ENCODE measurements at places on chromosomes 5 and 9.

DNA sequence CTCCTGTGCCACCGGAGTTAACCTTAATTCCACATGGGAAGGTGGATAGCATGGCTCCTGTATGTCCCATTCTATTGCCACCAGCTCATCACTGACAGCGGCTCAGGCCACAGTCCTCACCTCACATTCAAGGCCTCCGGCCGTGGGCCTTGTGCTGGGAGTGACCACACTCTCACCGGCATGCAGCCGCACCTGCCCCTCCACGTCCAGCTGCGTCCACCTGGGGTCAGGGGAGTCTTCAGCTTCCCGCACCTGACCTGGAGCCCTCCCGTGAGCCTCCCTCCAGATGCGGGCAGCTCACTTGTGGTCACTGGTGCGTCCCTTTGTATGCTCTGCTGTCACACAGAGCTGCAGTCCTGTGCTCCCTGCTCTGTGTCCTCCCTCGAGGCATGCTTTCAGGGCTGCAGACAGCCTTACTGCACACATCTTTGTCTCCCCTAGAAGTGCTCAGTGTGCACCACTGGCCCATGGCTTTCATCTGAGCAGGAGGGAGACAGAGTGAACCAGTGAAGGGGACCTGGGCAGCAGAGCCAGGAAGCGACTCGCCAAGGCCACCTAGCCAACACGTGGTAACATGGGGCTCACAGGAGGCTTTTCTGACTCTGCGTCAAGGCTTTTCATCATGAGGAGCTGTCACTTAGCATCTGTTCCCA is 210.1 kb downstream of the ERCC6L2 start:
- peaks cover 35% of the 10 kb centered on the region for H3K27me3 ChIP-seq
- no peak for DNase-seq
- H3K4me1 ChIP-seq = no peaks in the 10 kb centered on the region
- H3K36me3 ChIP-seq = peaks cover 1% of the 10 kb centered on the region
- no peak overlapping the region for H3K27ac ChIP-seq
- H3K4me3 ChIP-seq = no peak overlapping the region

DNA sequence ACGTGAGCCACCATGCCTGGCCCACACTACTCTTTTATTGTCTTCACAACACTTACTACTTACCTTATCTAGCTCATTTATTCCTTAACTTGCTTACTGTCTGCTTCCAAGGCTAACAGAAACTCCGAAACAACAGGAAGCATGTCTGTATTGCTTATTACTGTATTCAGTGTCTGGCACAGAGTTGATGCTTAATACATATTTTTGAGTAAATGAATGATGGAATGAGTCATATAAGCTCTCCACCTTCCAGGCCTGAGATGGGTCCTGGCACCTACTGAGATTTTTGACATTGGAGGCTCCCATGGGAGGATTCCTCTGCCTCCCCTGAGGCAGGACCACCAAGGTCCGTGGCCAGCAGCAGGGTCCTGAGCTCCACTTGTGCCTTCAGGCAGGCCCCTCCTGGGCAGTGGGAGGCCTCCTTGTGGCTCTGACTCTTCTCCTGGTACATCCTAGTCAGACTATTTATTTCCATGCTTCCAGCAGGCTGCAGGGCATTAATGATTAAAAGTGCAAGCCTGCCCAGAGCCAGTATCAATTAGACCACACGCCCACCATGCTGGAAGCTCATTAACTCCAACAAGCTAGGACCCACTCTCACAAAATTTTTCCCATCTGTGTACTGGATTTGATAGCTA is 76.5 kb upstream of the CTNNA1 start:
- H3K27ac ChIP-seq = no peak overlapping the region
- no peak overlapping the region for H3K4me3 ChIP-seq
- peaks cover 94% of the 10 kb centered on the region for H3K27me3 ChIP-seq
- H3K4me1 ChIP-seq = no peaks in the 10 kb centered on the region
- DNase-seq = no peak

DNA sequence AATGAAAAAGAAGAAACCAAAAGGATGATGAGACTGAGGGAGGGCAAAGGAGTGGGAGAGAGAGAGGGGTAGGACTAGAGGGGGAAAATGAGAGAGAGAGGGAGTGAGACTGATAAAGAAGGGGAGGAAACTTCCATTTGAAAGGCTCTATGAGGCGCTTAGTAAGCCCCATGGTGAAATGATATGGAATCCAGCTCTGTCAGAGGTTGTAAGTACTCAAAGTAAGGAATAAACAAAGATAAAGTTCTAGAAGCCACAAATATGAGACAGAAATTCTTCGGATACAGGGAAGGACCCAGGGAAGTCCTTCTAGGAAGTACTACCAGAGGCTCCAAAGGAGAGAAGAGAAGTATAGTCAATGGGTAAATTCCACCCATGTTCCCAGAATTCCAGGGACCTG is 21.7 kb upstream of the VLDLR start:
- H3K27me3 ChIP-seq = peaks cover 23% of the 10 kb centered on the region
- no peak overlapping the region for H3K27ac ChIP-seq
- H3K4me3 ChIP-seq = no peak overlapping the region

GRCh38 chr5:115068239-115069086 is 101.2 kb downstream of the TRIM36 start:
- no peaks in the 10 kb centered on the region for H3K36me3 ChIP-seq
- peak overlapping the region; percentile 65 for H3K27ac ChIP-seq
- peaks cover 24% of the 10 kb centered on the region for H3K4me1 ChIP-seq
- peak overlapping the region; percentile 25 for H3K4me3 ChIP-seq
- DNase-seq = no peak

DNA sequence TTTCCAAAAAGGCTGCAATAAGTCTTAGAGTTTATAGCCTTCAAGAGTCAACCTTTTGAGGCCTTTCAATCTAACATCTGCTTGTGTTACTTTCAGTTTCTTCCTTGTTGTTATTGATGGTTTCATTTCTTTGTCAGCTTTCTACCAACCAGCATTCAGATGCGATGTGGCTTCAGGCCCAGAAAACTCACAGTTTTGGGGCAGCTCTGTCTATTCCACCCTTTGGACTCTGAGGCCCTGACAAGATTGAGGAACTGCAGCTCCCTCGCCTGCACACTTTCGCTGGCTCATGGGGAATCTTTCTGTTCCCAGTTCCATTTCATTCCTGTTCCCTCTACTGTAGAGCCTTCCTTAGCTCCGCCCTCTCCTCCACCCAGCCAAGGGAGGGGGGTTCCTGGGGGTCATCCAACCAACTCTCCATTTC is 13.3 kb upstream of the WHRN start:
- peaks cover 7% of the 10 kb centered on the region for H3K4me1 ChIP-seq
- peaks cover 12% of the 10 kb centered on the region for H3K27me3 ChIP-seq
- no peak overlapping the region for H3K4me3 ChIP-seq
- no peak for DNase-seq
- H3K36me3 ChIP-seq = no peaks in the 10 kb centered on the region

GRCh38 chr5:72123764-72124376 is 16.6 kb downstream of the MAP1B start:
- no peak for DNase-seq
- H3K4me3 ChIP-seq = no peak overlapping the region
- peaks cover 71% of the 10 kb centered on the region for H3K27me3 ChIP-seq
- H3K27ac ChIP-seq = no peak overlapping the region
- no peaks in the 10 kb centered on the region for H3K4me1 ChIP-seq

- no peak for DNase-seq
- H3K4me1 ChIP-seq = no peaks in the 10 kb centered on the region
- peaks cover 83% of the 10 kb centered on the region for H3K36me3 ChIP-seq
- H3K4me3 ChIP-seq = no peak overlapping the region
- no peak overlapping the region for H3K27ac ChIP-seq
These were observed 23.8 kb upstream of the SPTAN1 start for GRCh38 chr9:128528445-128529160.

- no peaks in the 10 kb centered on the region for H3K4me1 ChIP-seq
- DNase-seq = no peak
- H3K36me3 ChIP-seq = peaks cover 2% of the 10 kb centered on the region
- no peaks in the 10 kb centered on the region for H3K27me3 ChIP-seq
These were observed 20.4 kb upstream of the PAPPA start for GRCh38 chr9:116133163-116133562.

- no peaks in the 10 kb centered on the region for H3K27me3 ChIP-seq
- H3K4me1 ChIP-seq = peaks cover 10% of the 10 kb centered on the region
- H3K4me3 ChIP-seq = no peak overlapping the region
- peak overlapping the region; percentile 77 for H3K27ac ChIP-seq
- no peak for DNase-seq
These were observed 12.8 kb upstream of the ZFP62 start for GRCh38 chr5:180873615-180874520.

DNA sequence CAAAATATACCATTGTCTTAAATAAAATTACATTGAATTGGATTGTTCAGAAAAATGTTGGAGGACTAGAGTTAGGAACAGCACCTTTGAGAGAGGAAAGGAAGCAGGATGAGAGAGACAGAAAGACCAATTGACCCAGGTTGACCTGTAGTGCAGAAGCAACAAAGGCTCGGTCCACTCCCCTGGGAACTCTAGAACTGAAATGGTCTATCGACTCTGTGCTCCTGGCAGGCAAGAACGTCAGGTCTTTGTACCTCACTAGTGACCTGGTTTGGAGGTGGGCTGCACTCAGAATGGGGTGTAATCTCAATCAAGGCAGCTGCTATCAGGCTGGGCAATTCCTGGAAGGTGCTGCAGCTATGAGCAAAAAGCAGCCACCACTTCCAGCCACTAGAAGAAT is 110.8 kb downstream of the FAM174A start:
- H3K27ac ChIP-seq = no peak overlapping the region
- H3K4me3 ChIP-seq = no peak overlapping the region
- H3K36me3 ChIP-seq = no peaks in the 10 kb centered on the region
- DNase-seq = no peak
- peaks cover 5% of the 10 kb centered on the region for H3K27me3 ChIP-seq
- H3K4me1 ChIP-seq = no peaks in the 10 kb centered on the region

DNA sequence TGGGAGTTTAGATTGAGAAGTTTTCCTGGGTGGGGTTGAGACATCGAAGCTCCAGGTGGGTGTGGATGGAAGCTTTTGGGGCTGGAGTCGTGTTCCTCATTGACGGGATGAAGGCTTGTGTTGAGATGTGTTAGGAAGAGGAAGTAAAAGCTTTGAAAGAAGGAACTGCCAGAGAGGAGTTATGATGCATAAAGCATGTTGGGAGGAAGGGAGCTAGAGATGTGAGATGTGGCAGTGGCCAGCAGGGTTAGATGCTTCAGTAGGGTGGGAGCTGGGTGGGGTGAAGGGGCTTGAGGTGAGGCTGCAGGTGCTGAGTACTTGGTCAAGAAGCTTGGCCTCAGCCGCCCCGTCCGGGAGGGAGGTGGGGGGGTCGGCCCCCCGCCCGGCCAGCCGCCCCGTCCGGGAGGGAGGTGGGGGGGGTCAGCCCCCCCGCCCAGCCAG is 56.7 kb downstream of the HSPA4 start:
- no peak overlapping the region for H3K4me3 ChIP-seq
- no peaks in the 10 kb centered on the region for H3K27me3 ChIP-seq
- H3K36me3 ChIP-seq = peaks cover 13% of the 10 kb centered on the region
- DNase-seq = no peak

DNA sequence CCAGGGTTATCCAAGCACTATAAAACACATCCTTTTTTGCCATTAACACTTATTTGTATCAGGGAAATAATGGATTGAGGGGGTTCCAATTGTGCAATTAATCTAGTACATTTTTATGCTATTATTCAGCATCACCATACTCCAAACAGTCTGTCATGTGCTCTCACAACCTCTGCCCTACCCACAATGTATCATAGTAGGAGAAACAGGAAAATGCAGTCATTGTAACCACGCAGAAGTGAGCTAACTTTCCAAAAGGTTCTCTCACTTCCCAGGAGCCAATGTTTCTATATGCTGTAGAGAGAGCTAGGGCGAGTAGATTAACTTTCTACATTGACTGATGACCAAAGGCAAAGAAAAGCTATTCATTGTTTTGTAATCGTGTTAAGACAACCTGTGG is 29.8 kb downstream of the DAB2 start:
- H3K4me3 ChIP-seq = no peak overlapping the region
- no peak overlapping the region for H3K27ac ChIP-seq
- no peaks in the 10 kb centered on the region for H3K36me3 ChIP-seq
- peaks cover 9% of the 10 kb centered on the region for H3K4me1 ChIP-seq

DNA sequence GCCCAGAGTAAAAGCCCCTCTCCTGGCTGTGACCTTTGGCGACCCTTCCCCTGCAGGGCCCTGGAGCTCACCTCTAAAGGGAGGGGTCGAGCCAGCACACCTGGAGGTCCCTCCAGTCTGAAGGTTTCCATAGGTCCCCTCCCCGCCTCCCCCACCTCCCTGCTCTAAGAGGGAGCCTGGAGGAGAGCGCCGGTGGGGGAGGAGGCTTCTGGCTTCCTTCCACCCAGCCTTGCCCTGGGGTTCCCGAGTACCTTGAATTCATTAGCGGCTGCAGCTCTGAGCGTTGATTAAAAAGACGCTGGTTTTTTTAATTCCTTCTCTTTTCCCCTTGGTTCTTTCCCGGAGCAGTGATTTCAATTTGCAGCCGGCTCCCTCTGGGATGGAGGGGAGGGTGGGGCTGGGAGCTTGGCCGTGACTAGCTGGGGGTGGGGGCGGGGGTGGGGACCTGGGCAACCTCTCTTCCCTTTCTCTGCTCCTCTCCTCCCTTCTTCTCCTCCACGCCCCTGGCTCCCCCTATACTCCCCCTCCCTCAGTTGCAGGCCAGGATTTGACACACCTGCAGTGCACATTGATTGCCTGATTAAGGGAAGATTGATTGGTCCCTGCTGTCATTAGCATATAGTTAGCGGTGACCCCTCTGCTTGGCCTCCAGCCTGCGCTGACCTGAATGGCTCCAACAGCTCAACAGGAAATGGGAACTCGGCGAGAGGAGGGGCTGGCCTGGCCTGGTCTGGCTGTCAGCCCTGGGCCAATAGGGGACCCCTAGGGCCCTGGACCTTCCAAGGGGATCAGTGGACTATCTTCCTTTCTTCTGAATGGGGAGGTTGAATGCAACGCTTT is 67.5 kb upstream of the RAPGEF1 start:
- H3K4me3 ChIP-seq = no peak overlapping the region
- peaks cover 89% of the 10 kb centered on the region for H3K27me3 ChIP-seq
- H3K36me3 ChIP-seq = peaks cover 2% of the 10 kb centered on the region
- H3K27ac ChIP-seq = no peak overlapping the region
- no peak for DNase-seq

GRCh38 chr5:149802008-149802680 is 72.0 kb downstream of the PPARGC1B start:
- DNase-seq = no peak
- H3K36me3 ChIP-seq = peaks cover 2% of the 10 kb centered on the region
- no peaks in the 10 kb centered on the region for H3K27me3 ChIP-seq
- no peak overlapping the region for H3K27ac ChIP-seq
- no peaks in the 10 kb centered on the region for H3K4me1 ChIP-seq
- no peak overlapping the region for H3K4me3 ChIP-seq
